ENCODE measurements at places on chromosomes 13 and 19.

DNA sequence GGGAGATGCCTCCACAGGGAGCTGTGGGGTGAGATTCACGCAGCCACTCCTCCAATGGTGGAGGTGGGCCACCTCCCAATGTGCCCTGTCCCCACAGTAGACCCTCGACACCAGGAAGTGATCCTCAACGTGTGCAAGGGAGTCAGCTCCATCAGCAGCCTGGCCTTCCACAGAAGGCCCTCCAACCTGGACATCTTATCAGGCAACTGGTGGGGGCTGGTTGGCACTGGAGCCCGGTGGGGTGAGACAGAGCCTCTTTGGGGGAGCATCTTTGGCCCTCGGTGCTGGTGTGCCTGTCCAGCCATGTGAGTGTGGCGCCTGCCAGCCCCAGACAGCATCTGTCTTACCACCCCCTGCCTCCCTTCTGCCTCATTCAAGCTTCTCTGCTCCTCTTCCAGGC, 19.7 kb upstream of the RNF17 start:
- no peak for DNase-seq

- DNase-seq = no peak
Observed at GRCh38 chr13:43761616-43762315, 25.0 kb downstream of the ENOX1 start.

DNA sequence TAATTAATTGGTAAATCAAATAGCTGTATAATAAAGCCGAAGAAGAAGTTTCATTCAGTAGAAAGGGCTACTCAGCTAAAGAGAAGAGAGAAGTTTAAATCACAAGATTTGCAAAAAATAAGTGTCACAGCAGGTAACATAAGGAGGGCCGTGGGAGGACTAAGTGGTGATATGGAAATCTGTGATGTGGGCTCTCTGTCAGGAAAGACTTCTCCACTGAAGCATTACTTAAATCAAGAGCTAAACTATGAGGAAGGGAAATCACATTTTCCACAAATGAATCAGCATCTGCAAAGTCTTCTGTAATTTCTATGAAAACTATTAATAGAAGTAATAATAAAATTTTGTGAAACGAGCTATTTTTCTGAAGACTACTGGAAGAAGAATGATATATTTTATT, 153.8 kb downstream of the PCDH9 start:
- DNase-seq = no peak

- no peak for DNase-seq
Observed at GRCh38 chr19:281156-281853, 9.9 kb downstream of the PLPP2 start.

- DNase-seq = no peak
Observed at GRCh38 chr19:37876032-37876431, 30.4 kb downstream of the WDR87 start.

DNA sequence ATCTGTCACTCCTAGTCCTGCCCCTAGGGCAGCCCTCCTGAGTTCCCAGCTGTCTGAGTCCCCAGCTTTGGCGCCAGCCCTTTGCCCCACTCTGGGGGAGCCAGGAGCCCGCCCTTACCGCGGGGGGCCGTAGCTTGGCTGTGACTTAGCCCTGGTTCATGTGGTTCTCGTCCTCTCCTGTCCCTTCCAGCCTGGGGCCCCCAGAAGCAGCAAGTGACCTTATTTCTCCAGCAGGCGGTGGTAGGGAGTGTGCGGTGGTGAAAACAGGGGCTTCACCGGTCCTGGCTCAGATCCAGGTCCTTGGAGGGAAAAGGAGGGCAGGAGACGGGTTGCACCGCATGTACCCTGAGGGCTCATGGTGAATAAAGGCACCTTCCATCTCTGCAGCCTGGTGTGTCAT, 7.9 kb downstream of the GIPC3 start:
- no peak for DNase-seq

DNA sequence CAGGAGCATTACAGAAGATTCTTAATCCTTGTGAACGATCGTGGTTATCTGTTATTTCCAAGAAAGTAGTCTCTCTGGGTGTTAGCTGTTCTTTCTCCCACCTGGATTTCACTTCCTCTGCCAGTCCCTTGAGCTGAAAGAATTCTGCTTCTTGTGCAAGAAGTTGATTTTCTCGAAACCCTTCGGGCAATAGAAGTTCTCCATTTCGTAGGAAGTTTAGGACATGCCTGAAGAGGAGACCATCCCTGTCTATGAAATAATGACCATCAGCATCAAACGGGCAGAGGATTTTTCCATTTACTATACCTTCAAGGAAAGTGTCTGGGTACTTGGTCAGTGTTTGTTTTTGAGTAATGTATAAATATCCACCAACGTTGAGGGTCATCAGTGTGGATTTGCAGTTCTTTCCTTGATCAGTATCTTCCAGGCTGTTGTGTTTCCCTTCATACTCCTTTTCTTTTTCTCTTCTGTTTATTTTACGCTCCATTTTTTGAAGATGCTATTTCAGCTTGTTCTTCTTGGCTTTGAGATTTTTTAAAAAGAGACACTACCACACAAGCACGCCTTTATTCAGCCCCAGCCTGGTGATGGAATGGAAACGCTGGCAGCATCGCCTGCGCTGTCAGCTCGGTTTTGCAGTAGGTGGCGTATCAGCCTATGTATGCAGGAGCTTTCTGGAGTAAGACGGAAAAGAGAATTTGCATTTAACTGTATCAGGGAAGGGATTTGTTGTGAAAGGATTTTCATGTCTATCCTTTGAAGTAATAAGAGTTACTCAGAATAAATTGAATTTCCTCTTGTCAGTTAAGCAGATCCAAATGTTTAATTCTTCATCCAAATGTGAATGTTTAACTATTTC, 6.5 kb downstream of the KCTD4 start:
- no peak for DNase-seq

DNA sequence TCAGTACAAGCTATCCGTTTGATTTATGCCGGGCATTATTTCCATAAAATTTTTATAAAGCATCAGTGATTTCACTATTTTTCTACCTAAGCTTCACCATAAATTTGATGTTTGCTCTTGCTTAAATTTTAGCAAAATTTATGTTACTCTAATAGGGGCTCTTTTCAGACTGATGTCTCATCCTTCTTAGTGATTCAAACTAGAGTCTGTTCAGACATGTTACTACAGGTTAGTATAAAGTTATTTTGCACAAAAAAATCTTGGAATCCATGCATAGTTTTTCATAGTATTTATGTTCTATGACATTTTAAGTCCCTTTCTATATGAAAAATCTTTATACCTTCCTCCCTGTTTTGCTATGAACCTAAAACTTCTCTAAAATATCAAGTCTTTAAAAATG, 1151.9 kb downstream of the SLITRK5 start:
- no peak for DNase-seq

GRCh38 chr13:105979131-105980011, 556.1 kb downstream of the EFNB2 start:
- DNase-seq = no peak

GRCh38 chr19:33375837-33376159, 2.3 kb downstream of the CEBPG start:
- no peak for DNase-seq

GRCh38 chr13:22936228-22936627, 244.6 kb upstream of the SGCG start:
- no peak for DNase-seq

GRCh38 chr19:2517881-2518601, 42.1 kb downstream of the GADD45B start:
- no peak for DNase-seq

- no peak for DNase-seq
Observed at GRCh38 chr13:98490195-98490836, 86.6 kb downstream of the STK24 start.

DNA sequence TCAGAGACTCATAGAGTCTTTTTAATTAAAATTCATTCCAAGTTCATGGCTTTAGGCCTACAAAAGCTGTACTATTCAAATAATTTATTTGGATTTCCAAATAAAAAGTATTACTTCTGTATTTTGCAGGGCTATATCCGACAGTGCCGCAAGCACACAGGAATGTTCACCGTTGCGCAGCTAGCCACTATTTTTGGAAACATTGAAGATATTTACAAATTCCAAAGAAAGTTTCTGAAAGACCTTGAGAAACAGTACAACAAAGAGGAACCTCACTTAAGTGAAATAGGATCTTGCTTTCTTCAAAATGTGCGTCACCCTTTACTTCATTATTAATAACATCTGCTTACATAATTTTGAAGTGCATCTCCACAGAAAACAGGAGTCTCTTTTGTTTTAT, 20.5 kb upstream of the C1QTNF9 start:
- no peak for DNase-seq

GRCh38 chr19:15934332-15935078, at the start of gene CYP4F11:
Gene CYP4F11, minus strand, starts transcription at chr19:15934529. Its CDS starts 121 bp downstream, at chr19:15934408.
- DNase-seq = no peak

- DNase-seq = no peak
Observed at GRCh38 chr13:105463011-105463501, 1072.4 kb downstream of the EFNB2 start.

DNA sequence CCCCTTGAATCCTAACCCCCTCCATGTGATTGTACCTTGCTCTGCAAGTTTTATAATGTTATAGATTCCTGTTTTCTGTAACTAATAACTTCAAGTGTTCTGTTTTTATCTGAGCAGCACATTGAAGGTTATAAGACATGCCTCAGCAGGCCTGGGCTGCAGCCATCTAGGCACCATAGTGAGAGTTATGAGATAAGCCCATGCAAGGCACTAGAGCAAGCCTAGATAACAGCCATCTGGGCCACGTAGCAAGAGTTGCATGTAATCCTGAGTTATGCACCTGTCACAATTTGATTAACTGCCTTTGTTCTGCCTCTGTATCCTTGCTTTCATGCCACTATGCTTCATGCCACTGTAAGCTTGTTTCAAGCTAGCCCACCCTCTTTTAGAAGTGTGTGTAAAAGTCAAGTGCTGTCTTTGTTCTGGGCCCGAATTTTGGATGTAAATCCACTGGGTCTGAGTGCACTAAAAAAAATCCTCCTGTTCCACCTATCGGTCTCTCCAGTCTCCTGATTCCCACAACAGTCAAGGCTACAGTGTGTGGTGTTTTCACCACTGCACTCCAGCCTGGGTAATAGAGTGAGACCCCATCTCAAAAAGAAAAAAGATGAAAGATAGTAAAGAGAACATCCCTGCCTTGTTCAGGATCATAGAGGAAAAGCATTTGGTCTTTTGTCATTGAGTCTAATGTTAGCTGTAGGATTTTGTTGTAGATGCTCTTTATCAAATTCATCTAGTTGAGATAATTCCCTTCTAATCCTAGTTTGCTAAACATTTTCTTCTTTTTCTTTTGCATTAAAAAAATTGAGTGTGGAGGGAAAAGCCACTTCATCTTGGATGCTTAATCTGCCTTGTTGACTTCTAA, 16.0 kb upstream of the KBTBD6 start:
- DNase-seq = no peak

DNA sequence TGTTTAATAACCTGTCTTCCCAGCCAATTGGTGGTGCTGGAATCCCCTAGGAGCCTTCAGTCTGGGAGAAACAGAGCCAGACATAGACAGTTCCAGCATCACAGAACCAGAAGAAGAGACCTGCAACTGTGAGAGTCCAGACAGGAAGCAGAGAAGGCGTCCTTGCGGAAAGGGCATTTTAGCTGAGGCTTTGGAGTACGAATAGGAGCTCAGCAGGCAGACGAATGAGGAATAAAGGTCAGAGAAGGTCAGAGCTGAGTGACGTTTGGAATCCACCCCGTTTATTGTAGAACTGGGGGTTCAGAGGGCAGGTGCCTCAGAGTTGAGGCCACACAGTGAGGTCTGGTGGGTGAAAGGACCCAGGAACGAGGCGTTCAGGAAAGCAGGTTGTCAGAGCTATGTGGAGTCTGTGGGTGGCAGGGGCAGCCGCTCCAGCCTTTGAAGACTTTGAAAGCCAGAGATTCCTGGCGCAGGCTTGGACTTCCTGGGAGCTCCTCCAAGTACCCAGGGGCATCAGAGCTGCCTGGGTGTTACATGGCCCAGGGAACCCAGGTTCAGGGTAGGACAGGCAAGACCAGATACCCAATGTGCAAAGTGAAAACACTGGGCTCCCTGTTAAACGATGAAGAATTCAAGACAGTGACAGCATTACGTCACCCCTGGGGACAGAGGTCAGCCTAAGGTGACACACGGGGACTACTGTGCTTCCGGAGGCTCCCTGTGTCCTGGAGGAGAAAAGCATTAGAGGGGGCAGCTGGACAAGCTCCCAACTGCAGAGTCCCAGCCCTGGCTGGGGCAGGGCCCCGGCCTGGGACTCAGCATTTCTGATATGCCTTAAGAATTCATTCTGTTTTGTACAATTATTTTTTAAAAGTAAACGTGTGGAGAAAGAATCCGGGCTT, 5.5 kb downstream of the ARRDC2 start:
- DNase-seq = no peak

DNA sequence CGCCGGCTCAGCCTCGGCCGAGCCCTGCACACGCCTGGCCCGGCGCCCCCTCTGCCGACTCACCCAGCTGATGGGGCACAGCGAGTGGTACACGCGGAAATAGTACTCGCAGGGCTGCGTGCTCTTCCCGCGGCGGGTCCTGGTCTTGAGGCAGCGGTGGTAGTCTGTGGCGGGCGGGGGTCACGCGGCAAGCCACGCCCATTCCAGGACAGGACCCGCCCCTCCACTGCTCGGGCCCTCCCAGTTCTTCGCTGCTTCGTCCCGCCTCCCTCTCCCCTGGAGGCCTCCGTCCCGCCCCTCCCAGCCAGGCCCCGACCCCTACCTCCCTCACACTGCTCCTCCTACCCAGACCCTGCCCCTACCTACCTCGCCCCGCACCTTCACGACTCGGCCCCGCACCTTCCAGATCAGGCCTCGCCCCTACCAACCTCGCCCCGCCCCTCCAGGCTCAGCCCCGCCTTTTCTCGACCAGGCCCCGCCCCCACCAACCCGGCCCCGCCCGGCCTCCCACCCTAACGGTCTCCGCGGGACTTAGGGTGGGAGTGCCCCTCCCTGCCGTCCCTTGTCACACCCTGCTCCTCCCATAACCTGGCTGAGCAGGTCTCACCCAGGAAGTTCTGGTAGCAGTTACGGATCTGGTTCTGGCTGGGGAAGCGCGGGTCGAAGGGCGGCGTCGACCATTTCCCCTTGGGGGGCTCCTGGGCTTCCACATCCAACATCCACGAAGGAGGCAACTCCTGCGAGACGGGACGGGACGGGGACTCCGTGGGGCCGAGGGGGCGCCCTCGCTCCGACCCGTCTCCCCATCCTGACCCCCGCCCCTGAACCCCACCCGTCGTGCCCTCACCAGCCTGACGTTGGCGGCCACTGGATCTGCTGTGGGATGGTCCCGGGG, 469 bp downstream of the COX6B2 start:
- DNase-seq = no peak

DNA sequence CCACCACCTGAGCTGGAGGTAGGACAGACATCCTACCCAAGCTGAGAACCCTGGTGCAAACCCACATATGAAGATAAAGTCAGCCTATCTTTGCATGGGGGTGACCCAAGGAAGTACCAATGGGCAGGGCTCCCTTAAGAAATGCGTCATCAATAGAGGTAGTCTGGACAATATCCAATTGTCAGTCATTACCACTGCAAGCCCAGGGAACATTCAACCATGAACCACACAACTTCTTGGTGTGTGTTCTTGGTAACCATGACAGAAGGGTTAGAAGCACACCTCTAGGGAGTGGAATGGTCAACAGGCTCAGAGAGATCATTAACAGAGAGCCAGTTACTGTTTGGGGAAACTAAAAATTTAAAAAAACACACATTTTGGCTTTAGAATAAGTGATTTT, 34.7 kb upstream of the DOCK9 start:
- no peak for DNase-seq
